ENCODE measurements at places on chromosomes 4 and X.

- no peak for DNase-seq
These were observed 31.8 kb downstream of the NSD2 start for GRCh38 chr4:1903035-1903434.

GRCh38 chrX:27598312-27598711 lies 8.2 kb downstream of the DCAF8L2 start:
- DNase-seq, result no peak

DNA sequence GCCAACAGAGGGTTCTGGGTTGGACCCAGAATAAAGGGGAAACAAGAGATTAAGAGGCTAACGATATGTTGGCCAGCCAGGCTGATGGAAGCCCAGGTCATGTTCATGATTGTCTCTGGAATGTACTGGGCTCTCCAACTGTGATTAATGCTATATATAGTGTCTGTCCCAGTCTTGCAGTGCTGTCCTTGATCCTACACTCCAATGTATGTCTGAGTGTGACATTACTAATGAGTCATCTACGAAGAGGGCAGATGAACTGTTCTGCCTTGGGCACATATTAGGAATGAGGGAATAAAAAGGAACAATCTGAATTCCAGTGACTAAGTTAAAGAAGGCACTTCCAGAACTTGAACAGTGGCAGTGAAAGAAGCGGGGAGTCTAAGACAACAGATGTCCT lies 142.1 kb downstream of the PDGFRA start:
- DNase-seq, result no peak

- no peak for DNase-seq
These were observed 40.8 kb downstream of the DLG3 start for GRCh38 chrX:70485466-70485865.

DNA sequence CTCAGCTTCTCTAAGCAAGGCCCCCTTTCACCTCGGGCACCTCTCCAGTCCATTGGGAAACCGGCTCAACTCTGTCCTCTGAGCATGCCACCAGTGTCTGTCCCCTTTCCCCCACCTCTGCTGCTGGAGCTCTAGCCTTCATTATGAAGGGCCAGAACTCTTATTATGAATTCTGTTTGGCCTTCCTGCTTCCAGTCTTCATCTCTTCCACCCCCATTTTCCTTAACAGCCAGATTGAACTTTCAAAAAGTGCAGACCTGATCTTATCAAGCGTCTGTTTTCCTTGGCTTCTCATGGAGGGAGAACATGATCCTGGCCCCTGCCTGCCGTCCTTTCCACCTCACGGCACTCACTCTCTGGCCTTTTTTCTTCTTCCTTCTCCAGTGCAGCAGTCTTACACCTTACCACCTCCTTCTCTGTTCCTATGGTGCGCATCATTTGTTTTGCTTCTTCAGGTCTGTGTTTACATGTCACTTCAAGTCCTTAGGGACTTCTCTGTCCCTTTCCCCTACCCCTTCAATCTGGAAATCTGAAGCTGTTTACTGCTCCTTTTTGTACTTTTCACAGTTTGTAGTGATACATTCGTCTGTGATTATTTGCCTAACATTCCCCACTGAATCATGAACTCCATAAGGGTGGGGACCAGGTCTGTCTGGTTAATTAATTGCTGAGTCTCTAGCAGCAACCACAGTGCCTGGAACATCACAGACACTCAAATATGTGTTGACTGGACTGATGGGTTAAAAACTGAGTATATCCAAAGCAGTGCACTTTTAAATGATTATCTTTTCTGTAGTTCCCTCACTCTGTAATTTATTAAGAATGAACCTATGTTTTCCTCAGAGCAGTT lies 55.8 kb downstream of the FNIP2 start:
- DNase-seq, result no peak
